T-helper 2 cell (primary cell): ENCODE measurements at places on chromosomes 6 and 20.
A peak's percentile ranks its signal among the peaks of the same experiment; 100 is the strongest.

- DNase-seq: no peak
Observed at GRCh38 chr6:21999012-21999528, 297.8 kb downstream of the PRL start.

DNA sequence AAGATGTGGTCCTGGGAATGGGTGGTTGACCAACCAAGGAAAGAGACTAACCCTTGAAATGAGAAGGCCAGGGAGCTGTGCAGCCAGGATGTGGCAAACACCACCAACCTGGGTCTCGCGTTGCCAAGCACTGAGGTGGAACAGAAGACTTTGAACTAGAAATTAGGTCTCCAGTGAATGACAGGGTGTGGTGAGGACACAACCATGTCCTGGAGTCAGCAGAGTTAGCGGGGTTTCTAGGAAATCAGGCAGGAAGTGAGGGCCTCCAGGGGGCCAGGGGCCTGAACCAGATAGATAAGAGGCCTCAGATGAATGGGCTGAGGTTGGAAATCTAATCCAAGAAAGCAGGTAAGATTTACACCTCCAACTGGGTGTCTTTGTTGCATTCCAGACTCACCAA, 353.3 kb upstream of the ARID1B start:
- DNase-seq: no peak

DNA sequence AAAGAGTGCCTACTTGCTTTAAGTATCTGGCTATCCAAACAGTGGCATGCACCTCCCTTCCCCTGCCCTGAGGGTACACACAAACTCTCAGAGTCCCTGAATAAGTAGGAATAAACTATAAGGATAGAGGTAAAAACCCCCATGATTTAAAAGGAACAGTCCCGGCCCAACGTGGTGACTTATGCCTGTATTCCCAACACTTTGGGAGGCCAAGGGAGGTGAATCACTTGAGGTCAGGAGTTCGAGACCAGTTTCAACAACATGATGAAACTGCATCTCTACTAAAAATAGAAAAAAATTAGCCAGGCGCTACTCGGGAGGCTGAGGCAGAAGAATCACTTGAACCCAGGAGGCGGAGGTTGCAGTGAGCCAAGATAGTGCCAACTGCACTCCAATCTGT, 22.2 kb downstream of the SAMHD1 start:
- DNase-seq: no peak

GRCh38 chr6:152975204-152975915, 7.5 kb downstream of the FBXO5 start:
- DNase-seq: no peak

- DNase-seq: no peak
Observed at GRCh38 chr6:122736616-122737015, 42.9 kb upstream of the FABP7 start.

- DNase-seq: no peak
Observed at GRCh38 chr6:170181338-170181690, 109.6 kb downstream of the DLL1 start.

GRCh38 chr20:37911838-37912281, 8.9 kb downstream of the VSTM2L start:
- no peak for DNase-seq

DNA sequence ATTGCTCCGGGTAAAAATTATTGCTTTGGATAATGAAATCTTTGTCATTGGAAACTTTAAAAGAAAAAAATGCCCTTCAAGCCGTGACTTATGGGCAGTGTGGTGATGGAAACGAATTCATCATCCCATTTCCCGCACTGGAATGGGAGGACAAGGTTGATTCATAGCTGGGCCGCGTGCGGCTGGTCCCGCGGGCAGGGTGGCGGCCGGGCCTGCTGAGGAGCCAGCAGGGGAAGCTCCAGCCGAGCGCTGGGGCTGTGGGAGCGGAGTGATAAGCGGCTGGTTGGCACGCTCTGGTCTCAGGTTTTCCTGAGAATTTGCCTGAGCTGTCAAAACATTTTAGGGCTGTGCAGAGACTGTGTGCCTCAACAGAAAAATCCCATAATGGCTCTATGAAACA, 351.7 kb downstream of the CDC5L start:
- no peak for DNase-seq

DNA sequence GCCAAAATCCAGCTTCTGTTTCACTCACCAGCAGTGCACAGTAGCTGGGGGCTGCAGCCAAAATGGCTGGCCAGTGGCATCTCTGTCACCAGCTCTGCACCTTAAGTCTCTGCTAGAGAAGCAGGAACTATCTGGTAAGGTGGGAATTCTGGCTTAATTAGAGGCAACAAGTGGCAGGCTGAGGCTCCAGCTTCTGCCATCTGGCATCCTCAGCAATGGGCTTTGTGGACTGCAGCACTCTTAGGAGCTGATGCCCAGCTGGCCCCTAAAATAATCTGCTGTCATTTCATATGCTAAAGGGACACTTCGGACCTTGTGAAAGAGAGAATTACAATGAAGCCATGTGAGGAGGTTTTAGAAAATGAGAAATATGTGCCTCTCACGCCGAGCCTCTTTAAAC, 4.6 kb upstream of the CLDN20 start:
- no peak for DNase-seq

- no peak for DNase-seq
Observed at GRCh38 chr20:59776059-59776603, 157.3 kb downstream of the SYCP2 start.

DNA sequence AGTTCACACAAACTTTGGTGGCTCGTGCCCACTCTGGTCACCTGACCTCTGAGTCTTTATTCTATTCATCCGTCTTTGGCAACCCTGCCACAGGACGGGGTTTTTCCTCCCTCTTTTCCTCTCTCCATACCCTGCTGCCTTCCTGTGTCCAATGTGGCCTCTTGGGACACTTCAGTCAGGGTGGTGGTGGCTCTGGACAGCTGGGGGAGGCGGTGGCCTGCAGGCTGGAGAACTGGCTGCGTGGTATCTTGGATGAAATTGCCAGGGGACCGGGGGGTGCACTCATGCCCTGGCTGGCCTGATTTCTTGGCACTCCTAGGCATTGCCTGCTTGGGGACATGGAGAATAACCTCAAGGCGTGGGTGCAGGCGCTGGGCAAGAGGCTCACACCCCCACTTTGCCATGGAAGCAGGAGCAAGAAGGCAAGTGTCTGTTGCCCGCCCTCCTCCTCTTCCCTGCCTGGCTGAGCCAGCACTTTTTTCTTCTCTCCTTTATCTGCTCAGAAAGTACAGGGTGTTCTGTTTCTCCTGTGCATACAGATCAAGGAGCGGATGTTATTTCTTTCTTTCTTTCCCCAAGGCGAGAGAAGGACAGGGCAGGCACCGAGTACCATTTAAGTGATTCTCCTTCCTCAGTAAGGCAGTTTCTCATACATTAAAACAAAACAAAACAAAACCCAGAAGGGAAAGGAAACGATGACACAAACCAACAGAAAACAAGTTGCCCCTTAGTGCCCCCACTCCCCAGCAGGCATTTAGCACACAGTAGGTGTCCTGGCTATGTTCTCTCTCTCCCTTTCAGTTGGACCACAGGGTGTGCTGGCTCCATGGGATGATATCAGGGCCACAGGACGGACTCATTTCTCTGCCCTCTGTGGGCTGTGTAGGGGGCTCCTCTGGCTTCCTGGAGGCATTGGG, 155.5 kb upstream of the RNF24 start:
- DNase-seq: no peak

DNA sequence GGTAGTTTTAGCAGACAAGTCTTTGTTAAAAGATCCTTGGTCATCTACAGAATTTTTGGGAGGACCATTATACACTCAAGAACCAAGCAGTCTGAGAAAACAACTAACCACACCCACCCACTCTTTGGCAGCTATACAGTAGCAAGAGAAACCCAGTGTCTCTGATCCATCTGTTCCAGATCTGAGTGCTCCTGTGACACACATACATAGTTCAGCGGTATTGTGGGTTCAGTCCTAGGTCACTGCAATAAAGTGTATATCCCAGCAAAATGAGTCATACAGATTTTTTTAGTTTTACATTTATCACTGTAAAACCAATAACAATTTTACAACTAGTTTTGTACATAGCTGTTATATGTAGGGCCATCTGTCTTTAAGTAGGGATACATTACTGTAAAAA, 47.4 kb upstream of the PAK5 start:
- DNase-seq: peak; percentile 25

- DNase-seq: no peak
Observed at GRCh38 chr6:111417181-111417585, 65.8 kb downstream of the REV3L start.

GRCh38 chr6:132909742-132910141, 95.4 kb downstream of the RPS12 start:
- no peak for DNase-seq

GRCh38 chr6:154815938-154816820, 83.0 kb downstream of the SCAF8 start:
- no peak for DNase-seq

GRCh38 chr6:99613409-99613704, 6.7 kb downstream of the PRDM13 start:
- no peak for DNase-seq

DNA sequence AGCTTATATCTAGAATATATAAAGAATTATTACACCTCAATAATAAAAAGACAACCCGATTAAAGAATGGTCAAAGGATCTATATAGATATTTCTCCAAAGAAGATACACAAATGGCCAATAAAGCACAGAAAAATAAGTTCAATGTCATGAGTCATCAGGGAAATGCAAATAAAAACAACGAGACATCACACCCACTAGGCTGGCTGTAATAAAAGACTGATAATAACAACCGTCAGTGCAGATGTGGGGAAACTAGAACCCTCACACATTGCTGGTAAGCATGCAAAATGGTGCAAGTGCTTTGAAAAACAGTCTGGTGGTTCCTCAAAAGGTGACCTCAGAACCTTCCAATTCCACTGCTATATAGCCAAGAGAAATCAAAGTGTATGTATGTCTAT, 33.0 kb downstream of the TBX18 start:
- no peak for DNase-seq

- DNase-seq: no peak
Observed at GRCh38 chr20:52943185-52943841, 28.8 kb upstream of the TSHZ2 start.

- DNase-seq: peak; percentile 0
Observed at GRCh38 chr20:20130399-20130798, 78.1 kb downstream of the CFAP61 start.

GRCh38 chr6:105711216-105711615, 308.3 kb upstream of the PREP start:
- DNase-seq: no peak

DNA sequence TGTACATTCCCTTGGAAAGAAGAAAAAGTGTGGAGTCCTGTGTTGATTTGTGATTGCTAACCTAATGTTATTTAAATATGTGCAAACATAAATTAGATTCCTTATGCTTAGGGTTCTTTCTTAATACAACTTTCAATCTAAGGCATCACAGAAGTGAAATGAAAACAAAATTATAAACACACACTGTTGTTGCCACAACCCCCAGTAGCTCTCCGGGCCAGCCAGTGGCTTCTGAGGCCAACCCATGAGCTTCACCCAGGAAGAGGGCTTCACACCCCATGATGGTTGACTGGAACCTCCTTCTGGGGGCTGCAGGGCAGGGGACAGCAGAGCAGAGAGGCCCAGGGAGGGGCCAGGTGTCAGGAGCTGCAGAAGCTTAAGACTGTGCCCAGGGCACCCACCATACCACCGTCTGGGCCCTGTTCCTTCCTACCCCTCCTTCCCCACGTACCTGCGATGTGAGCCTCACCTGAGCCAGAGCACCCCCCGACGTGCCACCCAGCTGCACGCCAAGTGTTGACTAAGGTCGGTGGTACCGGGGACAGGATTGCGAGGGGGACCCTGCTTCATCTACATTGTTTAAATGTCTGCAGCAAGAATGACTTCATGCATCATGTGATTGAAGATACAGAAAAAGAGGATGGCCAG, 110.5 kb downstream of the FAM120B start:
- no peak for DNase-seq

DNA sequence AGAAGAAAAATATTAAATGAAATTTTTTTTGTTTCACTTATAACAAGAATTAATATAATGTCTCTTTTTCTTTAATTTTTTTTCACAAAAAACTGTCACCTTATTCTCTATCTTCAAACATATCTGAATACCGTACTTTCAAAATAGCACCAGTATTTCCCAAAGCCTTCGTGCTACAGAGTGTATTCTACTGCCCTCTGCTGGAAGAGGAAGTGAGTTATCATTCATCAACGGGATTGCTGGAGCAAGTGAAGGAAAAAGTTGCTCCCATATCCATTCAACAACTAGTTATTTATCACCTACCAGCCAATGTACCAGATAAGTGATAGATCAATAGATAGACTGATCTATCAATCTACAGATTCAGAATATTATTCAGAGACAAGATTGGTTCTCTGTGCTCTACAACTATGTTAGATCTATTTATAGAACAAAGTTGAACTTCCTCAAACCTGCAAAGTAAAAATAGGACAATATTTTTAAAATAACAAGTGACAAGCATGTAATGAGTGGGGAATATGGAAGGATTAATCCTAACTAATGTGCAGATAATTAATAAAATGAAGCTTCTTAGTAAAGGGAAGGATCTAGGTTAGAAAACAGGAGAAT, 26.7 kb upstream of the TFAP2B start:
- no peak for DNase-seq

DNA sequence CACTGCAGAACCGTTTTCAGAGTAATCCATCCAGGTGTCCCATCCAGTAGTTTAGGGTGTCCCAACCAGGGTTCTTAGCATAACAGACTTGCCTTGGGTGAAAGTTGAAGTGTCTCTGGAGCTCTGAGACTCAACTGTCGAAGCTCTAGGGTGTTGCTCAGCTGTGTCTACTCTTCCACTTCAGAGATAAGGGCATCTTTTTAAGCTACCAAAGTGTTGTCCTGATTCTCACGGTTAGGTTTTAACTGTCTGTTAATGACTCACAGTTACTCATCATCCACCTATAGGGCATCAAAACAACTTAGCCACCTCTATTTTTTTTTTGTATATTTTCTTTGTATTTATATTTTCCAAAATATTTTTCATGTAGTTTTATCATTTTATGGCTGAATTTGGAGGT, 36.9 kb upstream of the TBX18 start:
- DNase-seq: no peak

- no peak for DNase-seq
Observed at GRCh38 chr20:9574181-9574580, 59.8 kb downstream of the LAMP5 start.

GRCh38 chr6:17417817-17418216, 24.4 kb downstream of the CAP2 start:
- no peak for DNase-seq

- no peak for DNase-seq
Observed at GRCh38 chr6:28632326-28632851, 106.7 kb downstream of the GPX5 start.
